Renal cortex interstitium (tissue), 15 donors: ENCODE measurements at places on chromosomes 4 and X. TPM values are rescaled to one million over a fixed set of nuclear protein-coding genes. Genes with fewer than 3 reads are reported as not detected.

DNA sequence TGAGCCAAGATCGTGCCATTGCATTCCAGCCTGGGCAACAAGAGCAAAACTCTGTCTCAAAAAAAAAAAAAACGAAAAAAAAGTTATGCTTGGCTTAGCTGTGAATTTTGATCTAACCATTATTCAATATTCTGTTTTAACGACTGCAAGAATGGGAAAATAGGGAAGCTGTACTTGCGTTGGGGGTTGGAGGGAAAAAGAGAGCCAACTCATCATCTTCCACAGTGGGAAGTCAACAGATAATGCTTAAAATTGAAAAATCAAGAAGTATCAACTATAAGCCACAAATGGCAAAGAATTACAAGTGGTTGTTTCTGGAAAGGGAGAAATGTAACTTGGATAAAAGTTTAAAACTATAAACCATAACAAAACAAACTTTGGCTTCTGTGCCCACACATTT lies 2.9 kb downstream of the TEC start:
- no peak for DNase-seq

- DNase-seq = no peak
Observed at GRCh38 chrX:2383735-2384134, 117.0 kb downstream of the DHRSX start.

DNA sequence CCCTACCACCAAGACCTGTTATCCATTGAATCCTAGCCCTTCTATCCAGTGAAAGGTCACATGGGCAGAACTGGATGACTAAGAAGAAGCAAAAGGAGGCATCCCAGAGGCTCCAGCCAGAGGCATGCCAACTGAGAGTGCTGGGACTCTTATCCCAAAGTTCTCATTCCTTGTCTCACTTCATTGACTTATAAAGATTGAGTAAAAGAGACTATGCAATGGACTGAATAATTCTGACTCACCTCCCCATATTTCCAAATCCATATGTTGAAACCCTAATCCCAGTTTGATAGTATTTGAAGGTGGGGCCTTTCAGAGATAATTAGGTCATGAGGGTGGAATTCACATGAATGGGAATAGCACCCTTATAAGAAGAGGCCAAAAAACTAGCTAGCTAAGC lies 131.4 kb downstream of the COL25A1 start:
- no peak for DNase-seq

DNA sequence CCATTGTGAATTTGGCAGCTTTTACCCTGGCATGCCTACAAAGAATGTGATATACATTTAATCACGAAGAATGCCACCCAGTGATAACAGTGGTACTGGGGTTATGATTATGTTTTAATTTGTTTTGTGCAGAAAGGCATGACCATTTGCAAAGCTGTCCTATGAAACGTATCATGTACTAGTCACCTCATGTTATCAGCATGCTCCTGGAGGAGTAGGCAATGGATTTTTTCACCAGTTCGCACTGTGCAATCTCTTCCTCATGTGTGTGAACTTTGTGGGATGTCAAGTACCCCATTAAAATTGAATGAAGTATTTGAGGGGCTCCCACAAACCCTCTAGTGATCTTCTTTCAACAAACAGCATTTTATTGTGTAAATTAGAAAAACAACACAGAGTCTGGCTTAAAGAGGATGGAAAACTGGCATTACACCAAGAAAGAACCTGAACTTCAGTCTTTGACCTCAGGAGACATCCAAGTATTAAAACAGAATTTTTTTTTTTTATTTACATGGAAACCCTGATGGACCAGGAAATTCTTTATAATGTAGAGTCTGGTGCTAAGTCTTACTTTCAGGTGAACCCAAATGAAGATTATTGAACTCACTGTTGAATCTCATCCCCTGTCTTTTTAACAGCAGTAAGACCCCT lies 200.6 kb upstream of the PGRMC2 start:
- no peak for DNase-seq

DNA sequence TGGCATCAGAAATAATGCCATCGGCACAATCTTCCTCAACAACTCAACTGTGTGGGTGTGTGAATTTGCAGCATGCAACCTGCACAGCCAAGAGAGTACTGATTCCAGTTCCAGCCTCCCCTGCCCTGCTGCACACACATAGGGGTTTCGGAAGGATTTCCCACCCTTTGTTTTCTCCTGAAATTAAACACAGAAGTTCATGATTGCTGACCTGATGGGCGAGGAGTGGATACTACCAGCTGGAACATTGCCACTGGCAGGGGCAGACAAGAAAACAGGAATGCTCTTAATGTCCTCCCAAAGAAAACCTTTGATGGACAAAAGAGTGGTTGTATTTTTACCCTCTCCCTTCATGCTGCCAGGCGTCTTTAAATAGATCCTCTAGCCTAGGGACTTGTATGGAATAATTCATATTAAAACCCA lies 4.8 kb downstream of the NDP start:
- no peak for DNase-seq

GRCh38 chrX:666762-667720 lies 36.5 kb downstream of the SHOX start:
- DNase-seq = no peak

The TAF7L gene
- polyA plus RNA-seq = 0.62 TPM
